Left renal cortex interstitium (tissue), 4 donors: ENCODE measurements at places on chromosomes 6 and 20.

DNA sequence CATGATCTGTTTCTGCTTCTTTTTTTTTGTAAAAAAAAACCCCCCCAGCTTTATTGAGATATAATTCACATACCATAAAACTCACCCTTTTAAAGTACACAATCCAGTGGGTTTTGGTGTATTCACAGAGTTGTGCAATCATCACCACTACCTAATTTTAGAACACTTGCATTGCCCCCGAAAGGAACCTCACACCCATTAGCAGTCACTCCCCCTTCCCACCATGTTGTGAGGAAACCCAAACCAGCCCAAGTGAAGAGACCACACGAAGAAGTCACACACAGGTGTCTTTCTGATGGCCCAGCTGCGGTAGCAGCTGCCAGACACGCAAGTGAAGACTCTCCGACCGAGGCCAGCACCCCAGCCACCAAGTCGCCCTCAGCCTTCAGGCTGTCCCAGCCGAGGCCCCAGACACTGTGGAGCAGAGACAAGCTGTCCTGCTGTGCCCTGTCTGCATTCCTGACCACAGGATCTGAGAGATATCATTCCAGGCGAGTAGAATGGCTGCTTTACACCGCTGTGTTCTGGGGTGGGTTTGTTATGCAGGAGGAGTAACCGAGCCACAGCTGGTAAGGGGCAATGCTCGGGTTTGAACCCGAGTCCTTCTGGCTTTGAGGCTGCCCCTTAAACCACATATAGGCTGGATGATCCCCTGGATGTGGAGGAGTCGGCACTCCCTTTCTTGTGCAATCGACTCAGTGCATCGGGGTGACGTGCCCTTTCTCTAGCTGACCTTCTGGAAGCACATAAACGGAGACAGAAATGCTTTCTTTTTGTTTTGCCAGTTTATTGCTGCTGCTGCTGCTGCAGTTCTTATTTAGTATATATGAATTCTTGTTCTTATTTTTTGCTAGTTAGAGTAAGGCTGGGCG lies 59.1 kb upstream of the PTPN1 start:
- no peak for DNase-seq

DNA sequence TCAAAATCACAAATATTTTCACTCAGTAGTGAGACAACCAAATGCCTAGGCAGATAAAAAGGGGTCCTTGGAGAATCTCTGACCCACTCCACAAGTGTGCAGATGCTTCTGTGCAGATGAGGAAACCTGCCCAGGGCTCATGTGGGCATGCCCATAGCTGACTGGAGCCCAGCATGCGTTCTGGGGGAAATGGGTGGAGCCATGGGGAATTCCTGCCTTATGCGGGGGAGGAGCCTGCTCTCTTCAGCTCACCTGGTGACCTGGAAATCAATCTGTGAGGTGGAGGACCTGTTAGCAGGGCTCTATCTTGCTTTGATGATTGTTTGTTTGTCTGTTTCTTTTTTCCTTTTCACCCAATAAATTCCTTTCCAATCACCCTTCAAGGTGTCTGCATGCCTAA lies 23.4 kb upstream of the PLN start:
- DNase-seq = no peak

DNA sequence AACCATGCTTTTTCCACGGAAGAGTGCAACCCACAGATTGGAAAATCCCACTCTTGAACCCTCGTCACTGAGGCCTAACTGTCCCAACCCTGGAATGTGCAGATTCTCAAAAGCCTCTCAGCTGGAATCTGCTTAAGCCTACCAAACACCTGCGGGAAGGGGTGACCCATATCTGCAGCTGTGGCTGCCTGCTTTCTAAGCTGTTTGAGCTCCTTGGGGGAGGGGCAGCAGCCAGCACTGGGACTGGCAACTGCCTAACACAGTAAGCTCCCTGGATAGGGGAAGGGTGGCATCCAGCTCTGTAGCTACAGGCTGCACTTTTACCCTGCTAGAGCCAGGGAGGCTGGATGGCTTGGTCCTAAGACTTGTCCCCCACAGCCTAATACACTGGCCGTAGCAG lies 579.6 kb downstream of the COL12A1 start:
- DNase-seq = no peak

- DNase-seq = no peak
These were observed 62.9 kb downstream of the ARHGAP18 start for GRCh38 chr6:129647044-129647443.

DNA sequence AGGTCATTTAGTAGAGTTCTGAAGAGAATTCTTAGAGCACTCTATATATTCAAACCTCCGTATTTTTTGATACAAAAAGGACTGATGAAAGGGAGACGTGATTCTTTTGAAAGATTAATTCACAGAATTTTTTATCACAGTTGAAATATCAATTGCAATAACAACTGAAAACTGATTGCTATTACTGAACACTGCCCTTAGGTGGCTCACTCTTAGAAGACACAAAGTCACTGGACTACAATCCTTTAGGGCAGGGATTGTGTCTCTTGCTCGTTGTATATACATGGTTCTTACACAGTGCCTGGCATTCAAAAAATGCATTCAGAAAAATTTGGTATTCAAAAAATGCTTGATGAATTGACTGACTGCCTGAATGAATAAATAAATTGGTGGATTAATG lies 17.1 kb upstream of the CALHM6 start:
- no peak for DNase-seq

DNA sequence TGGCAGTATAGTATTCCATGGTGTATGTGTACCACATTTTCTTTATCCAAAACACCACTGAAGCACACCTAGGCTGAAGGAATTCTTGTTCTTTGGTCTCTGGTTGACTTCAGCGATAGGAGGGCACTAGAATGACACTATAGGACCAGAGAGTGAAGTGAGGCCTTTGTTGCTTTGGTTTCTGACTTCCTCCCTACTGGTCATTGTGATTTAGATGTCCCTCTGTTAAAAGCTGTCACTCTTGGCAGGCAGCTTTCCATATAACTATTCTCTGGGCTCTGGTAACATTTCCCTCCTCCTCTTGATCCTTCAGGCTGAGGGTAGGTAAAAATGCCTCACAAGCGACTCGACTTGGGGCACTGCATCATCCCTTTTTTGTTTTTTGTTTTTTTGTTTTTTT lies 236.3 kb downstream of the MAFB start:
- DNase-seq = no peak

DNA sequence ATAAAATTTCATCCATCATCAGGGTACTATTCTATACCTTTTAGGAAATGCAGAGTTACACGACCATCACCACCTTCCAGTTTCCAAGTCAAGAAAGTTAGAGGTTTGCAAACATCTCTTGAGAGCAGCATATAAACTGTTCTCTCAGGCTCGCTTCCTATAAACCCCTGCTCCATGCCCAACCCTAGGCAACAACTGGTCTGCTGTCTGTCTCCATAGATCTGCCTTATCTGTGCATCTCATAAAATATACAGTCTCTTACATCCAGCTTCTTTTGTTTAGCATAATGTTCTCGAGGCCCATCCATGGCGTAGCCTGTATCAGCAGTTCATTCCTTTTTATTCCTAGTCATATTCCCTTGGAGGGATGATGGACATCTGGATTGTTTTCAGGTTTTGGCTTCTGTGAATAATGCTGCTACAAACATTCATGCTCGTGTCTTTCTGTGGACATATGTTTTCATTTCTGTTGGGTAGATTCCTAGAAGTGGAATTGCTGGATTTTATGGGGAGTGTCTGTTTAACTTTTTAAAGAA lies 6.1 kb downstream of the PTPRT start:
- no peak for DNase-seq

GRCh38 chr20:63521602-63522001 lies 1.0 kb downstream of the PPDPF start:
- DNase-seq = no peak

DNA sequence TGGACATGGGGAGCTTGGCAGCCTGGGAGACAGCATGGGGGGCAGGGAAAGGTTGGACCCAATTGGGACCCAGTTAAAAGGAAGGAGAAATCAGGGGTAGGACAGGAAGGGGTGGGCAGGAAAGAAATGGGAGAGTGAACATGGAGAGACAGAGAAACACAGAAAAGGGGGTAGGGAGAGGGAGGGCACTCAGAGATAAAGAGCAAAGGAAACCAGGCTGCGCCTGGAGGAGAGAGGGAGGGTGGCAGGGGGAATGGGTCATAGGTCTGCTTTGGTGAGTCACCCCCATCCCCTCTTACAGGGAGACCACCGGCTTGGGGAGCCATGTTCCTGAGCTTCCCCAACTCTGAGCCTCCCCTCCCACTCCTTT lies 46.7 kb downstream of the RAB44 start:
- DNase-seq = no peak

GRCh38 chr20:60704147-60704546 lies 547.9 kb upstream of the CDH4 start:
- no peak for DNase-seq

DNA sequence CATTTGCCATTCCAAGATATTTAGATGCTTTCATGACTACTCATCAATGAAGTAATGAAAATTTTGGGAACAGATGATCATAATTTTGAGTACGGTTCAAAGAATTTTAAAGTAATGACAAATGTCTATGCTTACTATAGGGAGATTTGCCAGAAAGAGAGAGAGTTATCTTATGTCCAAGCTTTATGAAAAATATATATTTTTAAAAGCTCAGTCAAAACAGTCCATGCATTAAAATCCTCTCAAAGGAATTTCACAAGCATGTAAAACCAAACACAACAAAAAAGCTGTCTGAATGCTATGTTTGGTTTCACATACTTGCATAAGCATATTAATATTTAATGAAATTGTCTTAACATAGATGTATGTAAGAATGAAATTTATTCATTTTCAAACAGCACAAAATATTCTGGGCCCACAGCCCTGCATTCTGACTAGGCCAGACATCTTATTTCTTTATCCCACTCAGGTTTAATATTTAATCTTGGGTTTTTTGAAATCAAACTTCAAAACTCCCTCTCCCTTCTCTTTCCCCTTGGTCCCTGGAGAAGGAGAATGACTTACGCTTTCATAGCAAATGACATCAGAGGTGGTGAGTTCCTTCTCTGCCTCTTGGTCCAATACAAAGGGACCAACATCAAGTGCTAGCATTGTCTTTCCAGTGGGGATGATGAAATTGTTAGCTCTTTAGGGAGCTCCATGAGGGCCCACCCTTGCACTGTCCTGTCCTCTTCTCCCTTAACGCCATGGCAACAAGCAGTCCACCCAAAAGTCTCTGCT lies 94.2 kb downstream of the ADAT2 start:
- no peak for DNase-seq

DNA sequence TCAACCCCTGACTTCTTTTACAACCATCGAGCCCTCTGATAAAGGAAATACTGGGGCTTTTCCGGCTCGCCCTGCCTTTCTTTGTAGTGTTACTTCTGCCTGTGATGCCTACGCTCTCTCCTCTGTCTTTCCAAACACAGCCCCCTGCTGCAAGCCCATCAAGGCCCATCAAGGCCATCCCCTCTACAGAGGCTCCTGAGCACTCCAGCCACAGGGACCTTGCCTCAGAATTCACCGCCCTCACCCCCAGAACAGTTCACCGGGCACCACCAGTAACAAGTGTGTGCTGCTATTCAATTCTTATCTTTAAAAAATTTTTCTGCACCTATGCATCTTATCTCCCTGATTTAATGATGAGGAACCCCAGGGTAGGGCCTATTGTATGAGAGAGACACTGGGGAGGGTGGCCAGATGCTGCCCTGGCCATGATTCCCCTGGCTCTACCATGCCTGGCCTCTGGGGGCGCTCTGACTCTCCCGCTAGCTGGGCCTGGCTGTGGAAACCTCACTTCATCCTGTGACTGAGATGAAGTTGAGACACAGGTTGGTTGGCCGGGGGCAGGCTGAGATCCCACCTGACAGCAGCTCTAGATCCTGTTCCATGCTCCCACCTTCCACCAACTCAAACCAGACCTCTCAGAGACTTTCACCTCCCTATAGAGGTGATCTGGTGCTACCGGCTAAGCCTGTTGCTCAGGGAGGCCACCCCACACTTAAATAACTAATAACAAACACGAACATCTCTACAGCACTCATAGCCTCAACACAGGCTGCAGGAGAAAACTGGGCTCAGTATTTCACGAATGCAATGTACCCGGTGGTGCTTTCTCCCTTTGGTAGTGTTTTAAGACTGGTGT lies 19.2 kb upstream of the GLP1R start:
- no peak for DNase-seq

DNA sequence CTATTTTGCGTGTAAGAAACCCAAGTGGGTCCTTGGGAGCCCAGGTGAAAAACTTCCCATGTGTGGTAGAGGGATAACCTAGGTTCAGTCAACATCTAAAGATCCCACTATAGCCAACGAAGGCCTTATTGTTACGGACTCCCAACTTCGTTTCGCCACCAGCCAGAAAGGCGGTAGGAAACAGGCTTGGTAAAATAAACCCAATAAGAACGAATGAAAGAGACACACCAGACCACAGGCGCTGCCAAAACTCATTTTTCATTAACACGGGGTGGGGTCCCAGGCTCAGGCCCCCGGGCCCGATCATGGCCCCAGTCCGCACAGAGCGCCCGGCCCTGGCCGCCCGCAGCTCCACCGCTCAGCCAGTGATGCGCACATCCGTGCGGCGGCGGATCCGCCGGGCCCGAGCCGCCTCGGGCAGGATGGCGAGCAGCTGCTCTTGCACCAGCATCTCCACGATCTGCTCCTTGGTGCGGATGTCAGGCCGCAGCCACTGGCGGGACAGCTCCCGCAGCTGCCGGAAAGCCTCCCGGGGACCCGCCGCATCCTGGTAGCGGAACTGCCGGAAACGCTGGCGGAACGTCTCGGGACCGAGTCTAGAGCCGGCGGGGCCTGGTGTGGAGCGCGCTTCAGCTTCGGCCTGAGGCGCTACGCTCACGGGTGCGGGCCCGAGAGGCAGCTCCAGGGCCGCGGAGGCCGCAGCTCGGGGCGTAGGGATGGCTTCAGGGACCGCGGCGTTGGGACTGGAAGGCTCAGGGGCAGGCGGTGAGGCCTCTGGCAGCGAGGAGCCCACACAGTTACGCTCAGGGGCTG lies 709 bp downstream of the SCAND1 start:
- no peak for DNase-seq

DNA sequence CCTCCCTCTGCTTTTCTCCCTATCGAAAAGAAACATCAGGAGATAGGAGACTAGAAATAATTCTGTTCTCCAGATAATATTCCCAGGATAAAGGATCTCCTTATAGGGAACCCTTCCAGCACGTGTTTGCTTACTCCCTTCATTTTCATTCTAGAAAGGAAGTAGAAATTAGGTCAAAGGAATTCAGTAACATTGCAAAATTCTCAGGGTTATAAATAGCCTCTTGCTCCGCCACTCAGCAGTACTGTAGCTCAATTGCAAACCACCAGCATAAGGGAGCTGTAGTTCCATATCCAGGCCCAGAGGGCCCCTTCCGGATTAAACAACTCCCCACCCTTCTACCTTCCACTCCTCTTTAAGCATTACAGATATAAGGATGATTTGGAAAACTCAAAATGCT lies 6.2 kb downstream of the ELMO2 start:
- DNase-seq = no peak

- no peak for DNase-seq
These were observed 90.5 kb upstream of the SNX9 start for GRCh38 chr6:157732416-157733161.

GRCh38 chr6:150006961-150007464 lies 18.3 kb downstream of the RAET1L start:
- no peak for DNase-seq

GRCh38 chr6:62037445-62037844 lies 248.6 kb downstream of the KHDRBS2 start:
- no peak for DNase-seq
